ENCODE measurements at places on chromosomes 12 and 14.

DNA sequence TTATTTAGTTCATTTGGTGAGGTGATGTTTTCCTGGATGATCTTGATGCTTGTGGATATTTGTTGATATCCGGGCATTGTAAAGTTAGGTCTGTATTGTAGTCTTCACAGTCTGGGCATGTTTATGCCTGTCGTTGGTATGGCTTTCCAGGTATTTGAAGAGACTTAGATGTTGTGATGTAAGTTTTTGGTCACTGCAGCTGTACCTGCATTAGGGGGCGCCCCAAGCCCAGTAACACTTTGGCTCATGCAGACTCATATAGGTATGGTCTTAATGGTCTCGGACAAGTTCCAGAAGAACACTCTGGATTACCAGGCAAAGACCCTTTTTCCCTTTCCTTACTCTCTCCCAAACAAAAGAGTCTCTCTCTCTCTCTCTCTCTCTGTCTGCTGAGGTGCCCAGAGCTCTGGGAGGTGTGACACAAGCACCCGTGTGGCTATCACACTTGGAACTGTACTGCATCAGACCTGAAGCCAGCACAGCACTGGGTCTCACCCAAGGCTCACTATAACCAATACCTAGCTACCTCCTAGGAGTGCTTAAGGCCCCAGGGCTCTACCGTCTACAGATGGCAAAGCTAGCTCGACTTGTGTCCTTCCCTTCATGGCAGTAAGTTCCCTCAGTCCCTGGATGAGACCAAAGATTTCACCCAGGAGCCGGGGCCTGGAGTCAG, 425.8 kb upstream of the ATXN7L3B start:
- DNase-seq, result no peak

GRCh38 chr14:102696332-102696731, 80.9 kb upstream of the TRAF3 start:
- DNase-seq, result no peak

DNA sequence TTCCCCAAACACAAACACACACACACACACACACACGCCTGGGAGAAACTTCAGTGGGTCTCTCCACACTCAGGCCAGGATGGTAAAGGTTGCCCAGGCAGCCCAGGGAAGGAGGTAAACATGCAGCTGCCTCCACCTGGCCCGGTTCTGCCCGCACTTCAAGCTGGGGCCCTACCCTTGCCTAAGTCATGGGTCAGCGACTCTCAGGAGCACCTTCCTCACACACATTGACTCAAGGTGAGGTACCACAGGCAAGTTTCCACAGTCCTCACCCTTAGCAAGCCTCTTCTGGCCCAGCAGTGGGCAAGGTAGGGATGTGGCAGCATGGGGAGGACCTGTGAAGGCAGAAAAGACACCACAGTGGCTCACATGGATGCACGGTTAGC, 14.1 kb upstream of the FAIM2 start:
- no peak for DNase-seq

DNA sequence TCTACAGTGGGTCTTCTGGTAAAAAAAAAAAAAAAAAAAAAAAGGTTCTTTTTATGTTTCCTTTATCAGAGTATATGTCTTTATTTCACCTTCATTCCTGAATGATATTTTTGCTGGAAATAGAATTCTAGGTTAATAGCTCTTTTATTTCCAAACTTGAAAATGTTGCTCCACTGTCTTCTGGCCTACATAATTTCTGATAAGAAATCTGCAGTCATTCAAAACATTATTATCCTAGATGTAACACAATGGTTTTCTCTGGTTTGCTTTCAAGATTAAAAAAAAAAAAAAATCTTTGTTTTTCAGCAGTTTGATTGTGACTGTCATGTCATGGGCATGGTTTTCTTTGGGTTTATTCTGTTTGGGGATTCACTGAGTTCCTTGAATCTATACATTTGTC, 19.5 kb downstream of the DCP1B start:
- DNase-seq, result no peak

GRCh38 chr12:31736472-31736871, 7.7 kb upstream of the AMN1 start:
- DNase-seq, result peak; percentile 30

DNA sequence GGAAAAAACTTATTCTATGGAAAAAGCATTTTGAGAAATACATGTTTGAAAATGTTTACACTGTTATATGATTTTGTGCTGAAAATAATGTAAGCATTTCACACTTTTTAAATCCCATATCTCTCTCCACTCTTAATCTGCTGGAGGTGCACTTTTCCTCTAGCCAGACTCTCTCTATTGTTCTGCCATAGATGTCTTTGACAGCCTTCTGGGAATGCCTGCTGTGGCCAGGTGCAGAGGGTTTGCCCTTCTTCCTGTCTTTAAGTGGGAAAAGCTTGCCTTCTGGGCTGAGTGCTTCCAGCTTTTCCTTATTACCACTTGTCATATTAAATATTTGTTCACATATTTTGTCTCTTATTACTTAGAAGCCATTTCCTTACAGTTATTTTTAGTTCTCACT, 60.1 kb upstream of the PPM1H start:
- DNase-seq, result no peak

GRCh38 chr12:60101715-60102114, 505.9 kb downstream of the SLC16A7 start:
- no peak for DNase-seq

DNA sequence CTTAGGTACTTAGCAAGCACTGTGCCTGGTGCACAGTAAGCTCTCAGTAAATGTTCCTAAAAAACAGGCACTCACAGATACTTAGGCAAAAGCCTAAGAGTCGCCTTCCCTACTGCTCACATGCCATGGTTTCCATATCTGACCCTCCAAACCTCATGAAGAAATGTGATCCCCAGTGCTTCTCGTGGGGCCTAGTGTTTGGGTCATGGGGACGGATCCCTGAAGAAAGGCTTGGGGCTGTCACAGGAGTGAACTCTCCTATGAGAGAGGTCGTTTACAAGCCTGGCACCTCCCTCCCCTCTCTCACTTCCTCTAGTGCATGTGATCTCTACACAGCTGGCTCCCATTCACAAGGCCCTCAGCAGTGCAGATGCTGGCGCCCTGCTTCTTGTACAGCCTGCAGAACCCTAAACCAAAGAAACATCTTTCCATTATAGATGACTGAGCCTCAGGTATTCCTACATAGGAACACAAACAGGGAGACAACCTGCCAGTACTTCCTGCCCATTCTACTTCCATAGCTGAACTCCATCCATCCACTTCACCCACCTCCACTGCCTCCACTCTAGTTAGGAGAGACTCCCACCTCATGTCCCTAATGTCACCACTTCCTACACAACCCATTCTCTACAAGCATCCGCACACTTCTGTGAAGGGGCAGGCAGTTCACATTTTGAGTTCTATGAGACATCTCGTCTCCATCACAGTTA, 2.9 kb downstream of the SLC15A4 start:
- DNase-seq, result no peak

DNA sequence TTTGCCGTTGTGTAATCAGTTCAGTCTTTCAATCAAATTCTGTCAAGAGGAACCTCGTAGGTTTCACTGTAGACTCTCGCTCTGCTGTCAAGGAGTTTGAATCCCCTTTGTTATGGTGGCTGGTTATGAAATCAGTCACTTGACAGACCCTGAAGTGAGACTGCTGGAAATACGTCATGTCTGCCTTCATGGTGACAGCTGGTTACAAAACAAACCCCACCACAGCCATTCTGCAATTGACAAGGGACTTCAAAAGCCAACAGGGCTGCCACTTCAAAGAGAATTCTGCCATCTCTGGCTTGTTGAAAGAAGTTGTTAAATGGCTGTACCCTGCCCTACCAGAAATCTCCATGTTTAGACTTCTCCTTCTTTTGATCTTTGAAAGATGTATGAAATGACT, 286.9 kb downstream of the ERC1 start:
- DNase-seq, result no peak
